AG08395 (cell line): ENCODE measurements at places on chromosomes 16 and 17.

DNA sequence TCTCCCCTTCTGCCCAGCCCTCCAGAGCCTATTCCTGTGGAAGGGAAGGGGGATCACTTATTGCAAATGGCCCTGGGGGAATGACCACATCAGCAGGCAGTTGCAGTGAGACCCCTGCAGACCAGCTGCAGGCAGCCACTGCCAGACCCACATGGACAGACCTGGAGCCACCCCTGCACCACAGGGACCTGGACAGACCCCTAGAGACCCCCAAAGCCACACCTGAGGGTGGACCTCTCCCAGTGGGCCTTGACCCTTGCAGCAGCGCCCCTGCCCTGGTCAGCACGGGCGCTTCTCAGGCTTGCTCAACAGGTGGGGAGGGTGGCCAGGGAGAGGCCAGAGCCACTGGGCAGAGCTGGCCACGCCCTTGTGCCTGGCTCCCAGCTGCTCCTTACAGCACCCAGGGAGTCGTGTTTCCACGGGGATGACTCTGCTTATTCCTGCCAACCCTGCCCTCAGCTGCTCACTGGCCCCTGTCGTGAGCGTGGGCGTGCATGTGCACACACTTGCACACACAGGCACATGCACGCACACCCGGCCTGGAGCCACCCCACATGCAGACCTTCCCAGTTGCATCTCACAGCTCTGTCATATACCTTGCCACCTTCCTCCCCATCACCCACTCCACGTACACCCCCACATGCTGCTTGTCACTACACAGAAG is 1.3 kb upstream of the SCN4A start:
- DNase-seq = peak; percentile 26

- no peak for DNase-seq
Observed at GRCh38 chr16:63650550-63650949, 1471.3 kb downstream of the CDH11 start.

GRCh38 chr16:1196494-1196893 is 28.6 kb downstream of the TPSG1 start:
- no peak for DNase-seq

DNA sequence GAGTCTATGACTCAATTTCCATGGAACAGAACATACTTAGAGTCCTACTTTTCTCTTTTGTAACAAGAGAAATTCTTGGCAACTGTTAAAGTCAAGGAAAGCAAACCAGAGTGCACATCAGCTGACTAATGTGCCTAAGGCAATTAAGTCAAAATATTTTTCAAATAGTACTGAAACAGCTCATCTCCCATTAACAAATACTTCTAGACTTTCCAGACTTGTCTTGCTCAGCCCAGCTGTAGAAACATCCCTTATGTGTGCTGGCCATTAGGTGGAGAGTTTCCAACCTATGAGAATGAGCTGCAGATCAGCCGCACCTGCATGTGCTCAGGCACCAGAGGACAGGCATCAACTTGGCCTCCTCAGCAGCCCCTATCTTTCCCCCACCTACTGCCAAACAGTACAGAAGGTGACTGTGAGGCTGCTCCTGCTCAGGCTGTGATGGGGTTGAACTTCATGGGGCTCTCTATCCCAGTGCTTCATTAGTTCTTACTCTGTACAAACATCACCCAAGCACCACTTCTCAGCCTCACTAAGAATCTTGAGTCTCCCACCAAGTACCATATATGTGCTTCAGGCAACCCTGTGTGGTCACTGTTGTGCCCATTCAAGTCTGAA is 32.2 kb downstream of the TEX2 start:
- peak; percentile 89 for DNase-seq

DNA sequence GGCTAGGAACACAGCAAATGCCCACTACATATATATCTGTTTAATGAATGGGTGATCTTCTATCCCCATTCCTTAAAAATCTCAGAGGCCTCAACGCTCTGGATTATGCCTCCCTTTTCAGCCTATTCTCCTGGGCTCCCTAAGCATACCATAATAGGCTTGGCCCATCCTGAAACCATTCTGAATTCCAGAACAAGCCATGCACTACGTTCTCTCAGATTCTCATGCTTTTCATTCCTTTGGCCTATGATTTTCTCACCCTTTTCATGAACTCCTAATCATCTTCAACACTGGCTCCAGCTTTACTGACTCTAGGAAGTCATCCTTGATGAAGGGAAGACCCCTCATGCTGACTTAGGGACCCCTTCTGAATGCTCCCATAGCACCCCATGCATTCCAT is 71.1 kb downstream of the RPGRIP1L start:
- no peak for DNase-seq

- no peak for DNase-seq
Observed at GRCh38 chr16:12504312-12504711, 299.4 kb downstream of the CPPED1 start.

DNA sequence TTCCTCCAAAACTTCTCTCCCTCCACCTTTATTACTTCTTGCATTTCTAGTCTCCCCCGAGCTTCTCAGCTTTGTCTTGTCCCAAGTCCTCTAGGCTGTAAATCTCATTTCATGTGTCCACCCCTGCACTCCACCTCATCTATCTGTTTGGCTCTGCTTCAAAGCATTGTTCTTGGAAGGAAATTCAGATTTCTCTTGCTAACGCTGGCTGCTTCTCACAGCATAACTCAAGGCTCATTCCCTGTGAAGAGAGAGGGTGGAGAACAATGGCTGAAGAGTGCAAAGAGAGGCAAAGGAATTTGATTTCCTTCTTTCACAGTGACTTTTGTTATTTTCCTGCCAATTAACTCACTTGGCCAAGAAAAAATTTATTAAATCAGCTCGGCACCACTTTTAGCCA is 476.5 kb downstream of the TMEM114 start:
- DNase-seq = no peak

DNA sequence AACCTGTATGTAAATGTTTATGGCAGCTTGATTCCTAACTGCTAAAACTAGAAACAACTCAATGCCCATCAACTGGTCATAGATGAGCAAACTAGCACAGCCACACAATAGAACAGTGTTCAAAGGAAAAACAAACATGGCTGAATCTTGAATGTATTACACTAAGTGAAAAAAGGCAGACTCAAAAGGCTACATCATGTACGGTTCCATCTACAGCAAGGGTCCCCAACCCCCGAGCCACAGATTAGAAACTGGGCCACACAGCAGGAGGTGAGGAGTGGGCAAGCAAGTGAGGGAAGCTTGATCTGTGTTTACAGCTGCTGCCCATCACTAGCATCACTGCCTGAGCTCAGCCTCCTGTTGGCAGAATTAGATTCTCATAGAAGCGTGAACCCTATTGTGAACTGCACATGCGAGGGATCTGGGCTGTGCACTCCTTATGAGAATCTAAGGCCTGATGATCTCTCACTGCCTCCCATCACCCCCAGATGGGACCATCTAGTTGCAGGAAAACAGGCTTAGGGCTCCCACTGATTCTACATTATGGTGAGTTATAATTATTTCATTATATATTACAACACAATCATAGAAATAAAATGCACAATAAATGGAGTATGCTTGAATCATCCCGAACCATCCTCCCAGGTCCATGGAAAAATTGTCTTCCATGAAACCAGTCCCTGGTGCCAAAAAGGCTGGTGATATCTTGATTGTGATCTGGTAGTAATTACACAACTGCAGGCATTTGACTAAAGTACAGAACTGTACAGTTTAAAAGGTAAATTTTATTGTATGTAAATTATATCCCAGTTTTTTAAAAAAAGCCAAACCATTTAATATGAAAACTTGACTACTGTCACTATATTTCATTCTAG is 7.7 kb downstream of the CEP20 start:
- DNase-seq = no peak

DNA sequence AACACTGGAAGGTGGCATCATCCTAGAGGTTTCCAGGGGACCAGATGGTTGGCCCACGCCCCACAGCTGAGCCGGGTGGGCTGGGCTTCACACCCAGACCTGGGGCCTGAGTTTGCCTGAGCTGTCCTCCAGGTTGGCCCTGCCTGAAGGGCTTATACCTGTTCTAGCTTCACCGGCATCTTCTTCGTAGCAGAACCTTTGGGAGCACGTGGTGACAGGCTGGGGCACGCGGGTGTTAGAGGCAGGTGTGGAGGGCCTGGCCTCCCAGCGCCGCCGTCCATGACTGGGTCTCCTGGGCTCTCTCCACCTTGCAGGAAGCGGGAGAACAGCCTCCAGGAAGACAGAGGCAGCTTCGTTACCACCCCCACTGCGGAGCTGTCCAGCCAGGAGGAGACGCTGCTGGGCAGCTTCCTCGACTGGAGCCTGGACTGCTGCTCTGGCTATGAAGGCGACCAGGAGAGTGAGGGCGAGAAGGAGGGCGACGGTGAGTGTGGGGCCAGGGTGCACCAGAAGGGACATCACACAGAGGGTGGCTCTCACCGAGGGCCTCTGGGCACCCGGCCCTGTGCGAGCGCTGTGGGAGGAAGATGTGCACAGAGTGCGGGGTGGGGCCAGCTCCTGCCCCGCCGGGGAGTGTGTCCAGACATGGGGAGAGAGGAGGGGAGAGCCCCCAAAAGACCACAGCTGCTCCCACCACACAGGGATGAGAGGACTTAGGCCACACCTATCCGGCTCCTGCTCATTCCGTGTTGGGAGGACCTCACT is 4.6 kb upstream of the TEDC2 start:
- no peak for DNase-seq

DNA sequence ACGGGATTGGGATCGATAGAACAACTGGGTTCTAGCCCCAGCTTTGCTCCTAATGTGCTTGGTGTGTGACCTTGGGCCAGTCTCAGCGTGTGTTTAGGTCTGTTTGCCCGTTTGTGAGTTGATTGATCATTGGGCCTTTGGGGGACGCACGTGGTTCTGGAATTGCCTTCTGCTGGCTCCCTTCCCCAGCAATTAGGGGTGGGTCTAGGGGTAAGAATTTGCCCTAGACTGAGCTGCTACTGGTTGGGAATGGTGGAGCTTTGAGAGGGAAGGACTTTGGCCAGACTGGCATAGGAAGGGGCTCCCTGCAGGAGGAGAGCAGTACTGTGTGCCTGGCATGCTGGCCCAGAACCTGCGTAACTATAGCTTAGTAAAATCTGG is 1.5 kb downstream of the SPNS2 start:
- no peak for DNase-seq

DNA sequence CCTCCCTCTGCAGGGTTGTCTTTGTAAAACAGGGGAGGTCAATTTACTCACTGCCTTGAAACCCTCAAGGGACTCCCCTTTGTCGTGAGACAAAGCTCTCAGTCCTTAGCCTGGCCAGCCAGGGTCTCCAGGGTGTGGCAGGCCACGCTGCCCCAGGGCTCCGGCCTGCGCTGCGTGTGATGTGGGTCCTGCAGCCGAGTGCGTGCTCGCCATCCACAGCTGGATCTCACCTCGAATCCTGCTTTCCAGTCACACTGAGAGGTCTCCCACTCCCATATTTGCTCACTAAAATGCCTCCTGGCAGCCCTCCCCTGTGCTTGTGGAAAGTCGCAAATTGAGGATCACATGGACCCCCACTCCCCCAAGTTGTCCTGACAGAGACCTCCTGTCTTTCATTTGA is 10.0 kb upstream of the CLEC18C start:
- DNase-seq = no peak

GRCh38 chr16:70396246-70396904 is 42.5 kb downstream of the ST3GAL2 start:
- peak; percentile 57 for DNase-seq

DNA sequence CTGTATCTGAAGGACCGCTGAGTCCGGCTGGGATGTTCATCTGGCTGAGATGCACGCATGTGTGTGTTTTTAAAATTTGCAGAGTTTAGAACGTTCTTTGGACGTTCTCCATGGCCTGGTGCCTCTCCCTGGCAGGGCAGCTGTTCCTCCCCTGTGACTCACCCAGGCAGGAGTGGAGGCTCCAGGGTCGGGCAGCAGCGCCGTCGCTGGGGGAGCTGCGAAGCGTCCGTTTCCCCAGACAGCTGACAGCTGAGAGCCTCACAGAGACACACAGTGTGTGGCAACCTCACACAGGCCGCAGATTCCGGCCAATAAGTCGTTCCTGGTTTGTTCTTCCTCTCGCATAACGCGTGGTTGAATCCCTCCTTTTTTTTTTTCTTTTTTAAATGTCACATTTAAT is 80.6 kb downstream of the OR1D5 start:
- DNase-seq = peak; percentile 97

- peak; percentile 25 for DNase-seq
Observed at GRCh38 chr16:3610698-3611145, 684 bp downstream of the SLX4 start.

DNA sequence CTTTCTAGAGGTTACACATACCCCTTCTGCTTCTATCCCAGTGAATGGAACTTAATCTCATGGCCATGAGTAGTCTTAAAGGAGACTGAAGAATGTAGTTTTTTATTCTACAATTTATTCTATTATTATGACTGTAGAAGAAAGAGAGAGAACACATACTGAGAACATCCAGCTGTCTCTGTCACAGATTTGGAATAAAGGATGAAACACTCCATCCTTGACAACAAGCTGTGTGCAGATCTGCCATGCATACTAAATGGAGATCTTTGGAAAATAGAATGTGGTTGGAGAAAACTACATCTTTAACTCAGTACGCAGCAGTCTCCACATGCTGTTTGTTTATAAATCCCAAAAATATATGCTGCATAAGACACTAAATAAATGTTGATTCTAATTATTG is 54.1 kb upstream of the NUDT7 start:
- no peak for DNase-seq

GRCh38 chr16:76639685-76640289 is 362.6 kb downstream of the CNTNAP4 start:
- no peak for DNase-seq

GRCh38 chr16:55398762-55399161 is 74.8 kb downstream of the IRX6 start:
- no peak for DNase-seq
